Epithelial cell of esophagus (primary cell): ENCODE measurements at places on chromosomes 3 and 15.

DNA sequence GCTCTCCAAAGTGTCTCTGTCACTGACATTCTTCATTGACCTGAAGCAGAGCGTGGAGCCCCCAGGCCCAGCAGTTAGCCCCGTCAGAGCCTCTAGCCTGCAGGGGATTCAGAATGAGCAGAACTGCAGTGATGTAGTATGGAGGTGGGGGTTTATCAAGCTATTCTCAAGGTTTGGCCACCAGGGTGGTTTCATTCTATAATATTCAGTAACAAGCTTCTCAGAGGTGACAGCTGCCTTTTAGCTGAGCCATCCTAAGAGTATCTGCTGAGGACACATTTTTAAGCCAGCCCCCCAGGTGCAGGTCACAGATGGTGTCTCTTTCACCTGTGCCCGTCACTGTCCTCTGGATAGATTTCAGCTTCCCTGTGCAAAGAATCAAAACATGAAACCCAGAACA is 31.9 kb downstream of the CMTM7 start:
- DNase-seq, result no peak

- DNase-seq, result no peak
Measured at GRCh38 chr15:69893863-69894262, 203.9 kb downstream of the TLE3 start.

- DNase-seq, result peak; percentile 20
Measured at GRCh38 chr15:57746786-57747185, 40.3 kb downstream of the POLR2M start.

- peak; percentile 81 for DNase-seq
Measured at GRCh38 chr15:93072411-93073394, 16.3 kb downstream of the RGMA start.

- DNase-seq, result peak; percentile 82
Measured at GRCh38 chr3:69389520-69390248, 3.8 kb upstream of the FRMD4B start.

GRCh38 chr3:8702560-8702959 is 31.0 kb upstream of the CAV3 start:
- no peak for DNase-seq

GRCh38 chr15:66456211-66456610 is 41.4 kb downstream of the SNAPC5 start:
- no peak for DNase-seq

GRCh38 chr15:44569316-44569715 is 32.4 kb downstream of the EIF3J start:
- no peak for DNase-seq
